Uterus (tissue), 4 donors: ENCODE measurements at places on chromosomes 7 and 10.
A peak's percentile ranks its signal among the peaks of the same experiment; 100 is the strongest.

DNA sequence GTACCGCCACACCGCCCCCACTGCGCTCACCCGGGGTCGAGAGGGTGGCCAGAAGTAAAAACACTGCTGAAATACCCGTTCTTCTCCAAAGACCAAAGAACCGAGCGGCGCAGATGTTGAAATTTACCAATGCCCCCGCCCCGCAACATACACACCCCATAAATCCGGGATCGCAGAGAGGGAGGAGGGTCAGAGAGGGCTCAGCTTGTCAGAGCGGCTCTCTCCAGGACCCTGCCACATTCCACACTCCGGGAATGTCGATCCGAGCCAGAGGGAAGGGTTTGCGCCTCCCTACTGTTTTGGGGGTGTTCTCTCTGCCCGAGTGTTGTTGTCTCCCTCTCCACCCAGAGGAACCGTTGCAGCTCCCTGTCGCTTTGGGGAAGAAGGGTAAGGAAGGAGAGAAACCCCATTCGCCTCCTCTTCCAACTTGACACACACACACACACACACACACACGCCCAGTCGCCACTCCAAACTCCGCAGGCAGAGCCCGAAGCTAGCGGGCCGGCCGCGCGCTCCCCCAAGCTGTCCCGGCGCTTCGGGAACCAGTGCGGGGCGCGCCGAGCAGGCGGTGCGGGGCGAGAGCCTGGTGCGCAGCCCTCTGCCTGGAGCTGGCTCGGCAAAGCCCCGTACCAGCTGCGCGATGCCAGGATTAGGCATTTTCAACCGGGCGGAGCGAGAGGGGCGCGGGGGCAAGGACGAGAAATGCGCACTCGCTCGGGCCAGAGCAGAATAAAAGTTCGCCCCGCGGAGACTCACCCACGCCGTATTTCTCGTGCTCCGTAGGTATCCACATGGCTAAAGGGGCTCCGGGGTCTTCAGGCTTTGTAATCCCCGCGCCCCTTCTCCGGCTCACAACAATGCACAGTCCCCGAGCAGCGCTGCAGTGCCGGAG is 609 bp downstream of the DOCK4 start:
- peak; percentile 57 for DNase-seq

GRCh38 chr10:93189944-93190343 is 116.3 kb downstream of the CYP26A1 start:
- DNase-seq: no peak

- DNase-seq: no peak
These were observed 180.6 kb upstream of the CHRM2 start for GRCh38 chr7:136687693-136688322.

- no peak for DNase-seq
These were observed 71.5 kb downstream of the CARD11 start for GRCh38 chr7:2971914-2972834.

GRCh38 chr10:58952747-58953466 is 223.5 kb upstream of the PHYHIPL start:
- DNase-seq: peak; percentile 35

DNA sequence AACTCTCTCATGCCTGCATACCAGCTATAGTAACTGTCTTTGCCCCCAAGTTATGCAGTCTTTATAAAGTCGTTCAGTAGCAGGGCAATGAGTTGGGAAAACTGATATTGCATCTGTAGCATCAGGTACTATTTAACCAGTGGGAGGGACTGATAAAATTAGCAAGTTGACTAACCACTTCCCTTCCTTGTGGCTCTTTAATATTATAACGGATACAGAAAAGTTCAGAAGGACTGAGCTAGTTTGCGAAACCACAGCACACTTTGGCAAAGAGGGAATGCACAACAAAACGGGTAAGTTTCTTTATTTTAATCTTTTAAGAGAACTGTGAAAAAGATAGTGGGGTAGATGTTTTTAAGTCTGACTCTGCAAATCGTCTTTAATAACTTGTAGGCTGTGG is 205.3 kb upstream of the HDAC9 start:
- no peak for DNase-seq

DNA sequence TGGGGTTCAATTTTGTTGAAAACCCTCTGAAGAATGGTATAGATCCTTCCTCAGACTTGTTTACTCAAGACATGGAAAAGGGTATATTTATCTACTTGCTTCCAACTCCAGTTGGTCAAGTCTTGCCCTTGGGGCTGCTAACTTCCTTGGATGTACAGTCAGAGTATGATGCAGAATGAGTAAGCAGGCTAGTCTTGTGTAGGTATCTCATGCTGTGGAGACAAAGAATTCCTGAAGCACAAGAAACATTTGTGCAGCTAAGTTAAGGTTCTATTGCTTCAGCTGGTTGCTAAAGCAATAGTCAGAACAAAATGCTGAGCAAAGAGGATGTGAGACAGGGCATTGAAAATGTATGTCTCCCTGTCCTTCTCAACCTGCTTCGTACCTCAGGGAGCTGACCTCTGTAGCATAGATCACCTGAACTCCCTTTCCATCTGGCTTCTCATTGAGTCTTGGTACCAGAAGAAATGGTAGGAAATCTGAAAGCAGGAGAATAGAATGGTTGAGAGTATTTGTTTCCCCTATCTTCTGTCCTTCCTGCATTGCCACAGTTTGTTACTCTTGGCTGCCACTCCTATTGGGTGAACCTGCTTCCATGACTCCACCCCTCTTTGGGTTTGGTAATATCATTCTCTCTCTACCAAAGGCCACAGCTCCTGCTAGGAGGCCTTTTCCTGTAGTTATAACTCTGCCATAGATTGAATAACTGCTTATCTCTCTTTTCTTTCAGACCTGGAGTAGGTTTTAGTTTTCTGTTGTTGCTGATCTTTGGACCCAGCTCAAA is 346.0 kb downstream of the PHF14 start:
- DNase-seq: no peak

- DNase-seq: no peak
These were observed 74.2 kb upstream of the GLI3 start for GRCh38 chr7:42311195-42311594.

GRCh38 chr7:159025161-159025779 is 119.4 kb downstream of the VIPR2 start:
- no peak for DNase-seq

DNA sequence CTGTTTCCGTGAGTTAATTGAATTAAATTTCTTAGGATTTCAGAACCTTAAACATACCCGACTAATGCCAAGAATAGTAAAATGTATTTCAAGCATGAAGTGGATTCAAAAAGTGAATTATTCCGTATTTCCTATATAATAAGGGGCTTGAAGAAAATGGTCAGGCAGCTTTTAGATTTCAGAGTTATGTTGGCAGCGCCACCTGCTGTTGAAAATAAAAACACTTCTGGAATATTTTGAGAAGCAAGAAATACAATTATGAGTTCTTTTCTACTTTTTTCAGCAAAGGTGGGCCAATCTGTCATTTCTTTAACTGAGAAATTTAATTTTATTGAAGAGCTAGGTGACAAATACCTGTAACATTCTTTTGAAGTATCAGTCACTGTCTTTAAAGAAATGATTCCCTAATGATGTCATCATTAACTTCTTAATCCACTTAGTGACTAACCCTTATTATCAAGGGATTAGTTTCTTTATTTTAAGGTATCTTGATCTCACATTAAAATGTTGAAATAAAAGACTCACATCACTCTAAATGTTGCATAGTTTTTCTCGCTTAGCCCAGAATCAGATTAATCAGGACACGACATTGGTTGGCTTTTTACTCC is 36.6 kb upstream of the AGR3 start:
- DNase-seq: no peak

DNA sequence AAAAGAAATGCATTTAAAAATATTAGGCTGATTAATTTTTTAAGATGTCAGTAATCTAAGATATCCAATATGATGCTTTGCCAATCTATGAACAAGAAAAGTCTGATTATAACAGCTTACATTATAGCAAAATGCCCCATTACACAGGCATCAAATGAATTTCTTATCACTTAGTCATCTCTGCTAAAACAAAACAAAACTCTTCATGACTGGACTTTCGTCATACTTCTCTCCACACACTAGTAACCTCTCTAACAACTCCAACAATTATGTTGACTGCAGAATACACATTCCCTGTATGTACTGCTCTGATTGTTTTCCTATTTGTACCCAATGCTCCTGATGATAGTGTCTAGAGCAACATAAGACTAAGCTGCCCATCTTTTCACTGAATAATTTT is 3.8 kb upstream of the MKI67 start:
- no peak for DNase-seq

DNA sequence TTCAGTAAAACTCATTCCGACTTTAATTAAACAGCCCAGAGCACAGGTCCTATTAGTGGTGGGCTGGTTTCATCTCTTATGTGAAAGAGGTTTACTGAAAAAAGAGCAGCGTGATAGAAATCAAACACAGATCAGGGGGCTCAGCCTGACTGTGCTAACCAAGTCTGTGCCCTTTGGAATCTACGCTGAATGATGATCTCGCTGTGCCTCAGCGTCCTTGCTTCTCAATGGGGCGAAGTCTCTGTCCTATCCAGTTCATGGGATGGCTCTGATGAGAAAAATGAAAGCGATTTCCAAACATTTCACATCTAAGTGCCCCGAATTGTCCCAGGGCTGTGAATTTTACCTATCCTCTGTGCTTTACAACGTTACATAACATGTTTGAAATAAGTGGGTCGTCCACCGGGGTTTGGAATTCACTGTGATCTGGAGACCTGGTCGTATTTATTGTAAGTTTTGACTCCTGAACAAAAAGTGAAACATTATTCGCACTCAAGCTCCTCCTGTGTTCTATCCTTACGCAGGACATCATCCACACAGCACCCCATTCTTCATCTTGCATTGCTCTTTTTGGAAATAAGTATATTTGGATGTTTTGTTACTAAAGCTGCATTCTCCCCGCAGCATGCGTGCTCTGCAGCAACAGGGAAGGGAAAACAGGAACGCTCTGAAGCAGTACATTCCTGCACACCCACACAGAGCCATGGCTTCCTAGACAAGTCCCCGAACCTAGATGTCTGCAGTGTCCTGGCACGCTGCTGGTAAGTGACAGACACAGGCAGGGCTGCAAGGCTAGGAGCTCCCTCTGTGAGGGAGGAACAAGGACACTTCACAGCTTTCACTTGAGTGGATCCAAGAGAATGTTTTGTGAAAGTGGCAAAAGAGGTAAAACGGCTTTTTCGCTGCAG is 83.5 kb downstream of the SLC37A3 start:
- no peak for DNase-seq

DNA sequence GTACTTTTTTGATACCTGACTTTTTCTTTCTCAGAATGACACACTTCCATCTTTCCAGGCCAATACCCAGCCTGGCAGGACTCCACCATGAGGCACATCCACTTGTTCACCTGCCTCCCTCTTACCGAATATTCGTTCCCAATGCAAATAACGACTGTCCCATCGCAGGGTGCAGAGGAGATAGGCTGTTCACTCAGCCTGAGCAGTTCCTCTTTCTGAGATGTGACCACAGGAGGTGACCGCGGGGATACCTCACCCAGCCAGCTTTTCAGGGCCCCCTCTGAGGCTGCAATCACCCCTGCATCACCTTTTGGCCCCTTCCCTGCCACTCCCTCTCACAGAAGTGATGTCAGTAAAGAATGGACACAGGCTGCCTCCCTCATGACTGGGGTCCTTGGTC is 28.3 kb downstream of the PTPRN2 start:
- DNase-seq: no peak

DNA sequence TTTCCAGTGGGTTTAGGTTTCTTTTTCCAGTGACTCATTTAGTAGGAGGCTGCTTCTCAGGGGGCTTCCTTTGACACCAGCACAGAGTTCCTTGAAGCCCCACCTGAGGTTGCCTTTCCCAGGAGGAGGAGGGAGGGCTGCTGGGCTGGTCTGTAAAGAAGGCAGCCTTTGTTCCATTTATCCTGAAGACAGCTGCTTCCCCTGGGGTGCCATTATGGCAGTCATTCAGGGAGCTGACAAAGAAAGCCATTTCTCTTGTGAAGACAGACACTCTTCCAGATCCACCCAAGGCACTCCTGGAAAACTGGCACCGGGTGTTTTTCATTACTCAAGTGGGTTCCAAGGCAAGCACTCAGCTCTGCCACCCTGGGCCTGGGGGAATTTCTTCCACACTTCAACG is 54.0 kb downstream of the MTURN start:
- DNase-seq: no peak

- DNase-seq: no peak
These were observed 24.3 kb downstream of the TECTB start for GRCh38 chr10:112307358-112308124.
